A549 treated with Mapracorat at 1 μM for 4 hours (cell line): ENCODE measurements at places on chromosomes 3 and 15. TPM values are rescaled to one million over a fixed set of nuclear protein-coding genes. Genes with fewer than 3 reads are reported as not detected.

The IL16 gene
- 0.53 TPM in 1 of 5 replicates, not detected in the others for total RNA-seq

The GUCA1C gene
- not detected in 5 replicates for total RNA-seq

The ONECUT1 gene
- 0.08 to 0.35 TPM (median 0.22 TPM) in 5 replicates for total RNA-seq

The IGF1R gene
- total RNA-seq: 41.6 to 58.3 TPM (median 51.5 TPM) in 5 replicates

The ATP13A5 gene
- not detected in 5 replicates for total RNA-seq

The ADGRG7 gene
- not detected in 5 replicates for total RNA-seq

The TNIK gene
- 1.6 to 2.3 TPM (median 1.9 TPM) in 5 replicates for total RNA-seq

The RCCD1 gene
- 23.6 to 39.6 TPM (median 32.7 TPM) in 5 replicates for total RNA-seq

The SEMA7A gene
- total RNA-seq: 1.5 to 2.1 TPM (median 1.7 TPM) in 5 replicates

The ZMYND10 gene
- total RNA-seq: 1.1 to 1.3 TPM (median 1.2 TPM) in 5 replicates

The PPCDC gene
- 18.0 to 21.6 TPM (median 18.2 TPM) in 5 replicates for total RNA-seq

The CDCP1 gene
- total RNA-seq: 7.7 to 9.6 TPM (median 8.3 TPM) in 5 replicates

The GALK2 gene
- 19.0 to 24.1 TPM (median 21.7 TPM) in 5 replicates for total RNA-seq

The SPINK8 gene
- total RNA-seq: not detected in 5 replicates

The FGD5 gene
- total RNA-seq: not detected in 5 replicates

The SMC4 gene
- 69.5 to 121 TPM (median 89.3 TPM) in 5 replicates for total RNA-seq

The KCNMB3 gene
- total RNA-seq: 0.88 to 2.0 TPM (median 1.5 TPM) in 5 replicates

The C3orf20 gene
- total RNA-seq: 0.06 to 0.07 TPM in 2 of 5 replicates, not detected in the others

The RPL29 gene
- total RNA-seq: 1,285 to 1,543 TPM (median 1,331 TPM) in 5 replicates

The SCAANT1 gene
- total RNA-seq: 1.7 TPM in 1 of 5 replicates, not detected in the others

The LRRK1 gene
- 12.6 to 19.9 TPM (median 18.0 TPM) in 5 replicates for total RNA-seq
